ENCODE measurements at places on chromosomes 1 and 21.

DNA sequence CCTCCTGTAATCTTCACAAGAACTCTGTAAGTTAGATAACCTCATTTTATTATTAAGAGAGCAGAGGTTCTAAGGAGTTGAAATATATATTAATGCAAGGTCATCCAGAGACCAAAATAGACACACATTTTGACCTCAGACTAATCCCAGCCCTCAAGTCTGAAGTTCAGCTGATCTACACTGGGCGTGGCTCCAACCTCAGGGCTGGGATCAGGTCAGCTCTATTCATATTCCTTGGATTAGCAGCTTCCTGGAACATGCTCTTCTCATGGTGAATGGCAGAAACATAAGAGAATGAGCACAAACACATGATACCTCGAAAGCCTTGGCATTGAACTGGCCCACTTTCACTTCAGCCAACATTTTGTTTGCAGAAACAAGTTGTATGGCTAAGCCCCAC is 200.8 kb upstream of the ST6GALNAC5 start:
- DNase-seq = no peak

- DNase-seq = no peak
Measured at GRCh38 chr1:226495716-226496115, 52.8 kb upstream of the STUM start.

DNA sequence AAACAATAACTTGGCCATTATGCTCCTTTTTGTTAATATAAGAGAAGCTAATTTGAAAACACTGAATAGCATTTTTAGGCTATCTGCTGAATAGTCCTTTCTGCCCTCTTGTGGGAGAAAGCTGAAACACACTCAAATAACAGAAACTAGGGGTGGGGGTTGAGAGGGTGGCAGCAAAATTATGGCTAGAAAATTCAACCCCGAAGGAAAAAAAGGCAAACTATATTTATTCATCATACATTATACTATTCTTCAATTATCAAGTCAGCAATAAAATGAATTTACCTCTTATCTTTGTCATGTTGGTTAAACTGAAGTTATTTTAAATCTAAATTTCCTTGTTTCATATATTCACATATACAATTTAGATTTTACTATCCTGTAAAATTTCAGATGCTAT is 255.9 kb downstream of the FAF1 start:
- no peak for DNase-seq

DNA sequence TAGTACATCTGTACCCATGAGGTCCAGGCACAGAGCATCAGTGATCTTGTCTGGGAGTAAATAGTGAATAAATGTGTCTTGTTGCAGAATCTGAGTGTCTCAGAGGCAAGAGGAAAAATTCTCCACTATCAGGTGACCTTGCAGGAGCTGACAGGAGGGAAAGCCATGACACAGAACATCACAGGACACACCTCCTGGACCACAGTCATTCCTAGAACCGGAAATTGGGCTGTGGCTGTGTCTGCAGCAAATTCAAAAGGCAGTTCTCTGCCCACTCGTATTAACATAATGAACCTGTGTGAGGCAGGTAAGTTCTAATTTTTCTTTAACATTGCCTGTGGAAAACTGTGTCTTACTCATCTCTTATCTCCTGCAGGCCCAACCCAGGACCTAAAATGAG is 43.1 kb downstream of the IL12RB2 start:
- DNase-seq = peak; percentile 48

DNA sequence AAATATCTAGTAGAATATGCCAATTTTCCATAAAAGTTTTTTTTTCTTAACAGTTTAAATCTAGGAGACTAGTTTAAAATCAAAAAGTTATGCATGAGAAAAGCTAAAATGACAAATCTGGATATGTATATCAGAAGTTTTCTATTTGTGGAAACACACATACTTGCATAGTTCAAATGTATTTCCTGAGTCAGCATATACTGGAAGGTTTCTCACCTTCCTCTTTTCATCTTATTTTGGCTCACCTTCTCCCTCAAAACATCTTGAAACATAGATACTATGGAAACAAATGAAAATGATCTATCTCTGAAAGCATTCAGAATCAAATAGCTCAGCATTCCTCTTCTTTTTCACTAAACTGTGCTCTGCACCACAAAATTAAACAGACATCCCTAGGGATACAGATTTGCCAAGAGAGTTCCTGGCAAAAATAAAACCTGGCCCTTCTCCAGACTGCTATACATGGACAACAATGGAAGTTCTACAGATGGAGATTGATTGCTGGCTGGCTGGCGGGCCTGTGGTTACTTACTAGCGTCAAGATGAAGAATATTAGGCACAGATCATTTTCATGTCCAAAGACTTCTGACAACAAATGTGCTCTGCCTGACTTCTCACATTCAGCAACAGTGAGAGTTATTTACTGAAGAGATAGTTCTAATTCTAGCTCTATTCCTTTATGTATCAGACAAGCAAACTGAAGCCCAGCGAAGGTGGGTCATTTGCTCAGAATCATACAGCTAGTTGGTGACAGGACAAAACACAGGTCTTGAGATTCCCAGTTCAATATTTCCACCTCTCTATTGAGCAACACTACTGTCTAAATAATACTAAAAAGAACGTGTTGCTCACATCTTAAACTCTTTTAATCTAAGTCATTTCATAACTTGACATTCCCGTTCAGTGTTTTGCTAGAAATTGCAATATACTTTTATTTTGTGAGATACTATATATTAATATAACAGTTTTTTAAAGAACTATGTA is 26.6 kb downstream of the DIPK1A start:
- no peak for DNase-seq

DNA sequence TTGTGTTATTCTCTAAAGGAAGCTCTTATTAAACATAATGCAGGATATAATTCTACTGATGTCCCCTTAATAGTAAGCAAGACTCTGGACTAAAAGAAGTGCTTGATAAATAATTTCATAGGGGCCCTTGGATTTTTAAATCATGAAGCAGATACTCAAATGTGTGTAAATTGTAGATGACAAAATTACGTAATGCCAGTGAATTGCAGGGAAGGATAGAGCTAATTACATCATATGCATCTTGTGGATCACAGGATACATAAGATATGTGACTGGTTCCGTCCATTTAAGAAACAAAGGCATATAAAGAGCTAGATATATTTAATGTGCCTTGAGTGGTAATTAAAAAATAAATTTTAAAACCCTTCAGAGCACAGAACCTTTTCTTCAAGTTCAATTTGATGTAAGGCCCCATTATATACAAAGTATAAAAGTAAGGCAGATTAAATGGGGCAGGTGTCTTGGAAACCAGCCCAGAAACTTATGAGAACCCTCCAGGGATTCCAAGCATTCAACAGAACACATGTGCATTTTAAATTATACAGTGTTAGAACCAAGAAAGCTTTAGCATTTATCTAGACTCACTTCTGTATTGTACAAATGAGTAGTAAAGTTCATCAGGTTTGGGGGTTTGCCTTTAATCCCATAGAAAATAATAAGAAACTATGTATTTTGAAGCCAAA is 190.4 kb downstream of the NCAM2 start:
- no peak for DNase-seq

DNA sequence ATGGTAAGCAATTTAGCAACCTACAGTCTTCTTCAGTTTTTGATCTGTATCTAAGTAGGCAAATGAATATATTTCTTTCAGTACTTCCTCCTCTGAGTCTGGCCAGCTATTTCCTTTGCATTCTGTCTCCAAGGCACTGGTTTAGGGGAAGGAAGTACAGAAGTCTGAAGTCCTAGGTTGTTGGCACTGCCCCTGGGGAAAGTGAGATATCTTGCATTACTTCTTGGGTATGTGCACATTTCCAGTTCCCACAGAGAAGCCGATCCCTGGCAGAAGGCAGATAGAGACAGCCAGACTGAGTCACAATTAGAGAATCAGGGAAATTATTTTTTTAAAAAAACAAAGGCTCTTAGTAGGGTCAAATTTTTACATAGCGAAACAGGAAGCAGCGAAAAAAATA is 98.8 kb downstream of the RASAL2 start:
- no peak for DNase-seq

DNA sequence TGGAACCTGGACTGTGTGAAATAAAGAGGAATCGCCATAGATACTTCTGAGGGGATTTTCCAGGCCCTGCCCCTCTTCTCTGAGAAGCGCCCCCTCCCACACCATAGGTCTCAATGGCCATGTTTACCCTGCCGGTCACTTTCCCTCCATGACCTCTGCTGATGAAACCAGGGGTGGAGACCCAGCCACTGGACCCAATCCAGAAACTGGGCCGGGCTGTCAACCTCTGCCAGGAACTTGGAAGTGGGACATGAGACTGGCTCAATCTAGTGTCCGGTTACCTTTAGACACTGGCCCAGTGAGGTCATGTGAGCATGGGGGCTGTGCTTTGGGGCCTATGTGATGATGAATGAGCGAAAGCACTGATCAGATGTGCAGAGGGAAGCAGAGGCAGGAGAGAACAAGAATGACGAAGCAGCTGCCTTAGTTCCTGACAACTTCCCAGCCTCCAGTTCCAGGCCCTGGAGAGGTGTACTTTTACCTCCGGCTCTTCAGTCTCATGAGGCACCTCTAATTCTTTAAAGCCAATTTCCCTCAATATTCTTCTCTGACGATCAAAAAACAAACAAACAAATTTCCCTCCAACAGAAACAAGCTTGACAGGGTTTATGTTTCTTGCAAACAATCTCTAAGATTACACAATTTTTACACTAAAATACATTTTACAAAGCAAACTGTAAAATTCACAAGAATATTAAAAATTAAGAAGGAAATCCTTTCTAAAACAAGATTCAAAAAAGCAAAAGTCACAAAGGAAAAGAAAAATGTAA is 4.9 kb downstream of the ASAP3 start:
- DNase-seq = no peak

GRCh38 chr1:66446261-66447001 is 87.5 kb upstream of the SGIP1 start:
- peak; percentile 39 for DNase-seq

DNA sequence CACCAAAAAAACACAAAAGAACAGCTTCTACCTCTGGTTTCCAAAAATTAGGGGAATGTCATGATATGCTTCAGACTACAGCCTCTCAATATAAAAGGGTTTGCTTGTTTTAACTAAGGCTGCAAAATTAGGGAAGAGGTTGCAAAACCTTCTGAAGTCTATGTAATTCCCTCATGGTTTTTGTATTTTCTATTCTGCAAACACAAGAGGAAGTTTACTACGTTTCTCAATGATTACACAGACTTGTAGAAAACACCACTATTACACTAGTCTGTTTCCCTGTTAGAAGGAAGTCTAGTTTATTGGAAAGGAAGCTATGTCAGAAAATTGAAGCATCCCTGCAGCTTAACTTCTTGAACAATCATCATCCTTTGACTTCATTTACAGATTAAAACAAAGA is 229.7 kb upstream of the FMN2 start:
- DNase-seq = no peak

- DNase-seq = no peak
Measured at GRCh38 chr21:40567501-40567900, 279.5 kb downstream of the DSCAM start.

DNA sequence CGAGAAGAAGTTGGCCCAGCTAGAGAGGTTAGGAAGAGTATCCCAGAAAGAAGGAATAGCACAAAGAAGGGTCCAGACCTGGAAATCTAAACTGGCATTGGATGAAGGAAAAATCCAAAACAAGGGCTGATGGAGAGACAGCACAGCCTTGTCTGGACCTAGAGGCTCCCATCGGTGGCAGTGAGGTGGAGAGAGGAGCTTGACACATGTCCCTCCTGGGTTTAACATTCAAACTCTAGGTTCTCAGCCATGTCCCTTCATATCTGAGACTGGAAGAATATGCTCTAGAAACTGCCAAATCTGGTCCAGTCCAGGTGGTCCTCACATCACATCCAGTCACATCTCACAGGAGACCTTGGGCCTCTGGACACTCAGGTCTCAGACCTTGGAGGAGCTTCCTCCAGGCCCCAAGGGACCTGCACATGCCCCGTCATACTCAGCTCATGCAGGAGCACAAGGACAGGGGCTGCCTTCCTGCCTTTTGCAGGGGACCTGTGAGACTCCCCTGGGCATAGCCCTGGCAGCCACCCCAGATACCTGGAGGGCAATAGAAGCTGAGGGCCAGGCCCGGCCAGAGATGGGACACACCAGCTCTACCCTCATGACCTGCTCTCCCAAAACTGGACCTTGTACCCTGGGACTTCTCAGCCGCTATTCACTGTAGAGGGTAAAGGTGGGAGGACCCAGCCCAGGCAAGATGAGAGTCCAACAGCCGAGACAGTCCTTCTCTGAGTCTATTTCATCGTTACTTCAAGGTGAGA is 7.5 kb downstream of the TMEM125 start:
- DNase-seq = no peak

DNA sequence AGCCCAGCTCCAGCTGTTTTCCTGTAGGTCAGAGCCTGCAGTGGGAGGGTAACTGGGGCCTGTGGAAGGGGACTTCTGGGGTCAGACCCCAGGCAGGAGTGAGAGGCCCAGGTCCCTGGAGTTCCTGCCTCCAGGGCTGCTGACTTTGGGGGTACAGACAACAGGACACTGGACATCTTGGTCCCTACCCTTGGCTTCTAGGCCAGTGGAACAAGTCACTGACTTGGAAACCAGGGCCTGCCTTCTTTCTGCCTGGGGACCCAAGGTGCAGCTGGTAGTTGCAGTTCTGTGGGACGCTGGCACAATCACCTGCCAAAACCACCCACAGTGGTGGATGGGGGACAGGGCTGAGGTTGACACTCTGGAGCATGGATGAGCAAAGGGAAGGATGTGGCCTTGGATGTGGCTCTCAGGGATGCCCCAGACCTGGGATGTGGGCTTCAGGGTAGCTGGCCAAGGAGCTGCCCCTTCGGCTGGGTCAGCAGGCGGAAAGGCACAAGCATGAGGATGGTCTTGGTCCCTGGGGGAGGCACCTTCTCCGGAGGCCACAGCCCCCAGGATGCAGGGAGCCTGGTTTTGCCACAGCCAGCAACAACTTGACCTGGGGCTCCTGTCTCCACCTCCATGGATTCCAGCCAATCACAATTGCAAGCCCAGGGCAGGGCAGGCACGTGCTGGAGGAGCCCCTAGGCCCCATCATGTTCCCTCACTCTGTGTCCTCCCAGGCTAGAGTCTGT is 5.8 kb downstream of the JMJD4 start:
- DNase-seq = no peak

- no peak for DNase-seq
Measured at GRCh38 chr1:192555399-192555798, 20.2 kb upstream of the RGS1 start.

DNA sequence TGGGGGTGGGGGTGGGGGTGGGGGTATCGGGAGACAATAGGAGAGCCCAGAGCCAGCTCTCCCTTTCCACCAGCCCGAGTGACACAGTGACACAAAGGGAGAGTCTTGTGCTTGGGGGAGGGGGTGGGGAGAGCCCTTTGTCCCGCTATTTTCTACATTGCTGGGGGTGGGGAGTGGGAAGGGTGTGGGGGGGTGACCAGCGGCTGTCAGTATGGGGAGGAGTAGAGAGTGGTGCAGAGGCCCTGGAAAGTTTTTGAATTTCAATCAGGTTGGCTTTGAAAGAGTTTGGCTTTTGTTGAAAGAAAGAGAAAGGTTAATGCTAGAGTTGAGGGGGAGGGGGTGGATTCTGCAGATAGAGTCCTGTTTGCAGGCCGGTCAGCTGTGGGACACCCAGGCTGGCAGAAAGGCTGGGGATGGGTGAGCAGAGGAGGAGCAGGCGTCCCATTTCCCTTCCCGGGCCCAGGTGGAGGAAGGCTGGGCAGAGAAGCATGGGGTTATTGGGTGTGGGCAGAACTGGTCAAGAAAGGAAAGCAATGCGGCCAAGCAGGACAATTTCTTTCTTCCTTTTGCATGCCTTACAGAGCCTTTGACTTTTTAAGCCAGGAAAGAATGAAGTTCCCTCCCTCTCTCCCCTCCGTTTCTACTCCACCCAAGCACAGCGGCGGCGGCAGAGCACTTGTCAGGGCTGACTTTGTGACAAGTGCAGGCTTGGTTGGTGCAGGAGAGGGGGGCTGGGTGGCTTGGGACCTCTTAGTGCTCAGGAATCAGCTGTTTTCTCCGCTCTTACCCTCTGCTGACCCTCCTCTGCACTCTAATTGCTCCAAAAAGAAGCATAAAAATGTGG is 96.2 kb downstream of the RNF220 start:
- DNase-seq = no peak

Measured in activated T-helper 1 cell treated with anti-CD3 and anti-CD28 coated beads, Interleukin-12 subunit alpha, Interleukin-12 subunit beta, Interleukin-2, Interleukin-4 antibody, amounts not matched to agents 30 ng/mL and 10 ng/mL and 1 ng/mL, durations not matched to agents 14 hours and 24 hours and 36 hours (primary cell).